ELR (cell line): ENCODE measurements at places on chromosomes 5 and 9.

- DNase-seq, result no peak
Observed at GRCh38 chr5:135859641-135860040, 25.2 kb downstream of the SLC25A48 start.

GRCh38 chr9:72042928-72043327 is 17.5 kb downstream of the C9orf57 start:
- DNase-seq, result no peak

DNA sequence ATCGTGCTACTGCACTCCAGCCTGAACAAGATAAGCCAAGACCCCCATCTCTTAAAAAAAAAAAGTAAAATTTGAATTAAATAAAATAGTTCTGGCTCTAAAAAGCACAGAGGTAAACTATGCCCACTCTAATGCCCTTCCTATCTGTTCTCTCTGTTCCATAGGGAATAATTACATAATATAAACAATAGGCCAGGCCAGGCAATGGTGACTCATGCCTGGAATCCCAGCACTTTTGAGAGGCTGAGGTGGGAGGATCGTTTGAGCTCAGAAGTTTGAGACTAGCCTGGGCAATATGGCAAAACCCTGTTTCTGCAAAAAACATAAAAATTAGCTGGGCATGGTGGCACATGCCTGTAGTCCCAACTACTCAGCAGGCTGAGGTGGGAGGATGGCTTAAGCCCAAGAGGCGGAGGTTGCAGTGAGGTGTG is 47.4 kb downstream of the MYO10 start:
- DNase-seq, result peak; percentile 85

GRCh38 chr5:100731768-100732167 is 171.3 kb downstream of the ST8SIA4 start:
- DNase-seq, result peak; percentile 39

DNA sequence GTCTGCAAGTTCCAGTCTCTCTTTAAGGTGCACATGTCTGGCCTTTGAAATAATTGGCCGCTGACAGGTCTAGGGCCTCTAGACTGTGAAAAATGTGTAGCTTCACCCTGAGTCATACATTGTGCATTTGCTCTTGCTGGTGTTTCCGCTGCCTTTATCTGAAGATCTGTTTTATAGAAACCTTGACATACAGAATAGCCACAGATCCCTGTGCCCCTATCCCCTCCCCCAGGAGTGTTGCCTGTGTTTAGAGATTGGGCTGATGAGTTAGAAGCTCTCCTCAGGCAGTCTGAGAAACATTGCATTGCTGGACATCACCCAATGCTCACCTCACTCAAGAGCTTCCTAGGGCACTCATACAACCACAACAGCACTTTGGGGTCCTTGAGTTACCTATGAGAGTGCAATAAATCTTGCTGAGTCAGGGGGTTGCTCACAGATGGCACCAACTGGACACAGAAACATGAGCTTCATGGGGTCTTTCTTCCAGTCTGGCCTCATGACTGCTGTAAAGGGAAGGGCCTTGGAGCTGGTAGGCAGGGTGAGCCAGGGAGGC is 3.8 kb upstream of the ZNF782 start:
- peak; percentile 93 for DNase-seq

DNA sequence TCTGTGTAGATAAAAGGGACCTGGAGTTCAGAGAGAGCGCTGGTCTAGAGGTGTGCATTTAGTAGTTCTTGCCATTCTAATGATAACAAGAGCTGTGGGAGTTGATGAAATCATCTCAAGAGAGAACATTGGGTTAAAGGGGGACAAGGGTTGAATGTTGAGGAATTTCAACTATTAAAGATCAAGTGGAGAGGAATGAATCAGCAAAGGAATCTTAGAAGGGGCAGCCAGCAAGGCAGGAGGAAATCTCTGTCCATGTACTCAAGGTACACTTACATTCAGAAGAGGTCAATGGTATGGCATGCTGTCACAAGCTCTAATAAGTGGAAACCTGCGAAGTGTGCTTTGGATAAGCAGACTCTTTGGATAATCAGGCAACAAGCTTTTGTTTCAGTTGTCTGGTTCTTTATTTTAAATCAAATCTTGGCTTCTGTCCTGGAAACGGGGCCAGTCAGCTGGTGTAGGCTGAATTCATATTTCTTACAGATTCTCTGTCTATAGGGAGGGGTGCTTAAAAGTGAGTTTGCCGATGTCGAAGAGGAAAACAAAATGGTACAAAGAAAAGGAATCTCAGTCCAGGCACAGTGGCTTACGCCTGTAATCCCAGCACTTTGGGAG is 320.5 kb upstream of the CD180 start:
- no peak for DNase-seq

DNA sequence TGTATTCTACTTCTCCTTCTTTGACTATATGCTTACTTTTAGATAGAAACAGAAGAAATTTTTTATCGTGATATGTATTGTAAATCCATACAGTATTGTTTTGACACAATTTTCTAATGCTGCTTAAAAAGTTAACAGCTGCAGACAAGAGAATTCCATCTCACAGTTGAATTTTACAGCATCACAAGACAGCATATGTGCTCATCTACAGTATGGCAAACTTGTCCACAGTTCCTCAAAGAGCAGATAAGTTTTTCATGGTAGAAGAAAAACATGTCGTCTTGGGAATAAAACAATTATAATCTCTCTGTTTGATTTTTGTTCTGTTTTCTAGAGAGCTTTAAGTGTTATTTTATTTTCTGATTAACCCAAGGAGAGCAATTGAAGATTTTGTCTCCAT is 438.5 kb upstream of the NUDT12 start:
- DNase-seq, result no peak

DNA sequence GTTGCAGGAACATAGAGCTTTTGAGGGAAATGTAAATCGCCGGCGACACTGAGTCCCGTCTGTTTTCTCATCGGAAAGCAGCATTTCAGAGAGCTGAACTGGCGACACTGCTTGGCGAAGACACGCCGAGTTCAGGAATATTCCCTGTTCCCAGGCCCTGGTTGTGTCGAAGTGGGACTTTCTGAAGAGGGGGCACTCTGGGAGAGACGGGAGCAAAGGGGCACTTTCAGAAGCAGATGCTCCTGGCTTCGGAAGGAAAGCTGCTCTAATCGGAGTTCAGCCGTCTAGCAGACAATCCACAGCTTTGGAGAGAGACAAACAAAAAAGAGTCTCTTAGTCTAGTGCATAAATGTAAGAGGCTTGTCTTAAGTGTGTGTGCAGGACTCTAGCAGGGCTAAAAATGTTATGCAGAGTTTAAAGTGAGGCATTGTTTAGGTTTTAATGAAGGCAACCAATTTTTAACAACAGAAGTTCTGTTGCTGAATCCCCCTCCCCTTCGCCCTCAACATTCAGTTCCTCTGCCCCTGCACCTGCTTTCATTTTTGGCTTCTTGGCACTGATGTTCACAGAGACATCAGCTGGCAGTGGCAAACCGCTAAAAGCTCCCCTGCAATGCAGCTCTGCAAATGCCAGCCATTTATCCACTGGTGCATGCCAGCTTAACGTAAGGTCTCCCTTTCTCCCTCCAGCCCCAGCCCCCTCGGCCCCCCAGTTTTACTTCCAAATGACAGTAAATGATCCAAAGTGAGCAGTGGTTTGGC is 289.5 kb upstream of the MPDZ start:
- DNase-seq, result no peak

DNA sequence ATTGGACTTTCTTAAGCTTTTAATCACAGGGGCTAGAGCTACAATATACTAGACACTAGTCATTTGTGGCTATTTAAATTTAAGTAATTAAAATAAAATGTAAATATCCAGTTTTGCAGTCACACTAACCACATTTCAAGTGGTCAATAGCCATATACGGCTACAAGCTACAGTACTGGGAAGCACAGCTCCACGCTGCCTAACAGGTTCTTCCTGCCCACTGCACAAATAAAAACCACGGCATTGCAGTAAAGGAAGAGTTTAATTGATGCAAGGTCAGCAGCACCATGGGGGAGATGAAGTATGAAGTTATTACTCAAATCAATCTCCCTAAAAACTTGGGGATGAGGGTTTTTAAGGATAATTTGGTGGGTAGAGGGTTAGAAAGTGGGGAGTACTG is 134.1 kb downstream of the LURAP1L start:
- DNase-seq, result no peak

- no peak for DNase-seq
Observed at GRCh38 chr5:132271251-132272246, 14.1 kb downstream of the PDLIM4 start.

GRCh38 chr9:86667307-86667706 is 280.0 kb downstream of the GAS1 start:
- DNase-seq, result peak; percentile 66

- no peak for DNase-seq
Observed at GRCh38 chr5:55222985-55223811, 3.9 kb downstream of the MCIDAS start.

DNA sequence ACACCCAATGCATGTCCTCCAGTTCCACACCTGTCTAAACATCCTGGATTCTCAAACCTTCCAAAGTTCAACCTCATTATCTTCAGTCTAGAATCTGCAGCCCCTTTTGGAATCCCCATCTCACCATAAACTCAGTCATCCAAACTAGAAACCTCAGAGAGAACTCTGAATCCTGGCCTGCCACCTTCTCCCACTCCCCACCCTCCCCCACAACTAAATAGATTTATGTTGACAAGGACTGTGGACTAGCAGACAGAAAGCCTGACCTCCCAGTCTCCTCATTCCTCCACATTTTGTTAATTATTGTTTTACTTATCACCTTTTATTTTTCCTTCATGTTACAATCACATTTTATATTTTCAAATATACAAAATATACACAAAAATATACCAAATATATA is 76.6 kb downstream of the MEF2C start:
- no peak for DNase-seq

- DNase-seq, result peak; percentile 44
Observed at GRCh38 chr9:22975951-22976350, 529.3 kb downstream of the DMRTA1 start.

DNA sequence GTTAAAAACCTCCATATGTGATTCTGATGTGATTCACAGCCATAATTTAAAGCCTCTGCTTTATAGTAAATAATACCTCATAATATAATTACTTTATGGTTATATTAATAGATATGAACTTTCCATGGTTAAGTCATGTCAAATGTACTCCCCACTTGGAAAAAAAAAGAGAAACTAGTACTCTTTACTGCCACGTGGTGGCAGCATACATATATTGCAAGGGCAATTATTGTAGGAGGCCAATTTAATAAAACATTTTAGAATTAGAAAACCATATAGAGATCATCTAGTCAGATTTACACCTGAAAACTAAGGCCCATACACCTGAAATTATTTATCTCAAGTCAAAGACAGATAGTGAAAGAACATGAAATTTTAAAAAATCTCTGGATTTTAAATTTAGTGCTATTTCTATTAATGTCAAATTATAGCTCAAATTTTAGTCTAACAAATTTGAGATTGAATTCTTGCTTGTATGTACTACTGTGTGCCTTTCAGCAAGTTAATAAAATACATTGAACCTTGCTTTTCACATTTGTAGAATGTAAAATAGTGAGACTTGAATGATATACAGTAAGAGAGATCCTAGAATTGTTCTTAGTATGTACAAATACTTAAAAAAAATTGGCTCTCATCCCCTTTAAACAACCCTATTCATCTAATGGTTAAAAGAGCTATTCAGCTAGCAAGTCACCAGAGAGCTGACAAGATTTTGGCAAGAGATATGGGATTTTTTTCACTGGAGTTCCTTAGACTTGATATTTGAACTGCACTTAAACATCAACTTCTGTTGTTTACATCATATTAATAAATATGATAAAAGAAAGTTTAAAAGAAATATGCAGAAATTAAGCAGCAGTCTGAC is 603.8 kb downstream of the TLE4 start:
- peak; percentile 66 for DNase-seq
